ENCODE measurements at places on chromosomes 12 and 14.

GRCh38 chr12:57585156-57585555 lies 5.8 kb upstream of the PIP4K2C start:
- no peak for DNase-seq

- no peak for DNase-seq
These were observed 353 bp downstream of the BAG5 start for GRCh38 chr14:103562179-103562428.

GRCh38 chr12:6667559-6668210 lies 4.8 kb upstream of the ING4 start:
- no peak for DNase-seq

DNA sequence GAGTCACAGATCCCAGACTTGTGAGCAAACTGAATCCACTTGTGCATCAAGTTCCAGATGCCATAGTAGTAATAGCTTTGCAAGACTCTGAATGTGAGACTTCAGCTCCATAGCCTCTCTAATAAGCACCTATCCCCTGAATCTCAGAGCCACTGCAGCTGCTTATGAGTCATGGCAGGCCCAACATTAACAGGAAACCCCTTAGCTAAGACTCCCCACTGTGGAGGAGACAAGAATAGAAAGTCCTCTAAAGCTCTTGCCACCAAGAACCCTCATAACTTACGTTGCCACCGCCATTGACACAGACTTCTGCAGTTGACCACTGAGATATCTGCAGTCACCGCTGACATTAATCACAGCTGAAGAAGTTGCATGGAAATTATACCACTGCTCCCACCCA lies 62.9 kb upstream of the PDE3A start:
- DNase-seq = no peak

- DNase-seq = no peak
These were observed 91.3 kb downstream of the TSPAN9 start for GRCh38 chr12:3168223-3169221.

DNA sequence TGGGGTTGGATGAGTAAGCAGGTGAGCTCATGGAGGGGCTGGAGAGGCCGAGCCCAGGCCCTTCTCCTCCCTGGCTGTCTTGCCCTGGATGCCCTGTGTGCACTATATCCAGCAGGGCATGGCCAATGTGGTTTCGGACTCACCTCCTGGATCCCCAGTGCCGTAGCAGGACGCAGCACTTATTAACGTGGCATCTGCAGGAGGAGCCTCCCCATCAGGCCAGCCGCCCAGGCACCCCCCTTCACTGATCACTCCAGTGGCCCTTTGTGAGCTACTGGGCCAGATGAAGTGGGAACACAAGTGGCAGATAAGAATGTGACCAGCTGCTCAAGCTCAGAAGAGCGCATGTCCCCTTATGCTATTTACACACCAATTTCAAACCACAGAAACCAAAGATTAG lies 43.1 kb upstream of the DICER1 start:
- peak; percentile 100 for DNase-seq

DNA sequence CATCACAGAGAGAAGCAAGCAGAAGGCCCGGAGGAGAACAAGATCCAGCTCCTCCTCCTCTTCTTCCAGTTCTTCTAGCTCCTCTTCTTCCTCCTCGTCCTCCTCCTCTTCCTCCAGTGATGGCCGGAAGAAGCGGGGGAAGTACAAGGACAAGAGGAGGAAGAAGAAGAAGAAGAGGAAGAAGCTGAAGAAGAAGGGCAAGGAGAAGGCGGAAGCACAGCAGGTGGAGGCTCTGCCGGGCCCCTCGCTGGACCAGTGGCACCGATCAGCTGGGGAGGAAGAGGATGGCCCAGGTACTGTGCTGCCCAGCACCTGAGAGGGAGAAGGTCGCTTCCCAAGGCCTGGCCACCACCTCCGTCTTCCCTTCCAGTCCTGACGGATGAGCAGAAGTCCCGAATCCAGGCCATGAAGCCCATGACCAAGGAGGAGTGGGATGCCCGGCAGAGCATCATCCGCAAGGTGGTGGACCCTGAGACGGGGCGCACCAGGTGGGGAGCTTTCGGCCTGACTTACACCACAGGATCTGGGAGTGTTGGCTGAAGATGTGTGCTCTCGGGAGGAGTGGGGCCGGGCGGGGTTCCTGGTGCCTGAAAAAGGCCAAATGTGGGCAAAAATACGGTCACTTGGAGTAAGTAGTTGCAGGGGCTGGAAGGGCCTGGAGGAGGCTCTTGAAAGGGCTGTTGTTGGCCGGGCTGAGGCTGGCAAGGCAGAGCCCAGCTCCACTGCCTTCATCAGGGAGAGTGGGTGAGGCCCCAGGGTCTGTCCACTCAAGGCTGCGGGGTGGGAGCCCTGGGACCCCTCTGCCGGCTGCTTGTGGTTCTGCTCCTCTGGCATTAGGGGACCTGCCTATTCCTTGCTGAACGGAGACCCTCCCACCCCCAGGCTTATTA lies 1.4 kb downstream of the ARL6IP4 start:
- no peak for DNase-seq

GRCh38 chr12:26028953-26029735 lies 70.7 kb downstream of the RASSF8 start:
- no peak for DNase-seq

DNA sequence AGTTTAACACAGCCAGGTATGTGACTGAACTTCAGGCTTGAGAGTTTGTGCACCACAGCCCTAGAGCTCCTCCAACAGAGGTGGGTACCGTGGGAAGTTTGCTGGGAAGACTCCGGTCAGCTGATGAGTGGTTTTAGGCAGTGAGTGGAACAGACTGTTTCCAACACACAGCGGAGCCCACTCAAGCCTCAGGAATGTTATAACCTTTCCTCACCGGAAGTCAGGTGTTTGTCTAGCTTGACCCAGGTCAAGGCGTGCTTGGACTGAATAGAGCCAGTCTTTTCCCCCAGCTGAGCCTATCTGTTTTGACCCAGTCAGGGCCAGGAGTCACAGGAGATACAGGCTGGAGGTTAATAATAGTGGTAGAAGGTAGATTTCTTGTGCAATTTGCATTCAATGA lies 138.4 kb upstream of the PARP11 start:
- no peak for DNase-seq

GRCh38 chr12:25594376-25594775 lies 41.3 kb upstream of the LMNTD1 start:
- no peak for DNase-seq

DNA sequence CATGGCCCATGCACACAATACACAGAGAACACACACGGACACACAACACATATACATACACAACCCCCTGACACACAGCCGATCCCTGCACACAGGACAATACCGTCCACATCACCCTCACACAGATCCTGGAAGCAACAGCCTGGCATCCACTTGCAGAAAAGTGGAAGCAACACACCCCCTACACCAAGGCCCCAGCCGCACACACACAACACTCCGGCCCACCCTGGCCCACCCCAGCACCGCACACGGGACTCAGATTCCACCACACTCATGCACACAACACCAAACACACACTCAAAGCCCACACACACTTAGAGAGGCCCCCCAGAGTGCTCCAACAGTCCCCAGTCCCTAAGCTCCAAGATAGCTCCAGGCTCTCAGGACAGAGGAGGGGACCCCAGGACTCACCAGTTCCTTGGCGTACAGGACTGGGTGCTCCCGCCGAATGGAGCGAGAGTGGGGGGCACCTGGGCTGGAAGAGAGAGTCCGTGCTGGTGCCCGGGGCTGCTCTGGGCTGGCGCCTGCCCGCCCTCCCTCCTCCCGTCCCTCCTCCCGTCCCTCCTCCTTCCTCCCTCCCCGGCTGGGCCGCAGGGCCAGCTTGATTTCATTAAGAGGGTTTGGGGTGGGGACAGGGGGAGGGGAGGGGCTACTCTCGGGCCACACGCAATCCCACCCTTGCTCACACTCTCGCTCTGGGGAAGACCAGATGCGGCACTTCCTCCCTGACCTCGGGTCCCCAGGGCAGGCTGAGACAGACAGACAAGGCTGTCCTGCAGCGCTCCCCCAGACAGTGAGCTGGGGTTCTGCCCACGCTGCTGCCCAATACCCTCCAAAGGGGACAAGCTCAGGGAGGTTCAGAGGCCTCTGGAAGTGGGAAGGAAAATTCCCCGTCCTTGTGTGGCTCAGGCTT lies at the start of gene TMEM119:
TSS of gene TMEM119 (minus strand) at position 526 of the 913 bp plus-strand sequence. CDS start 5,701 bp downstream, outside the sequence.
- DNase-seq = no peak

- no peak for DNase-seq
These were observed 459.2 kb downstream of the RAD51B start for GRCh38 chr14:68278576-68279436.

GRCh38 chr12:69052613-69053408 lies 119.8 kb upstream of the CPM start:
- DNase-seq = no peak

DNA sequence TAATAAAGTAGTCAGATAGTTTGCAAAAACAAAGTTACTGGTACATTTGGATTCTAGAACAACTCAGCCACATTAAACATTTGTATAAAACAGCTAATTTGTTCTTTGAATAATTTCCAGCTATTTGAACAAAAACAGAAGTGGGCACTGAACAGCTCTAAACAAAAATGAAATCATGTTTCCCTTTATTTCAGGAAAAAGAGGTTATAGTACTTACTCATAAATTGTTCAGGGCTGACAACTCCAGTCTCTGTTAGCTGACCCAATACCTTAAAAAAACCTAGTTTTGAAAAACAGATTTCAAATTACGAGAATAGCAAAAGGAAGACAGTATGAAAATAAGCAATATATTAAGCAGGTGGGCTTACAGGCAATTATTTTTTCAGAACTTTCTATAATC lies 8.2 kb downstream of the GNPNAT1 start:
- no peak for DNase-seq

DNA sequence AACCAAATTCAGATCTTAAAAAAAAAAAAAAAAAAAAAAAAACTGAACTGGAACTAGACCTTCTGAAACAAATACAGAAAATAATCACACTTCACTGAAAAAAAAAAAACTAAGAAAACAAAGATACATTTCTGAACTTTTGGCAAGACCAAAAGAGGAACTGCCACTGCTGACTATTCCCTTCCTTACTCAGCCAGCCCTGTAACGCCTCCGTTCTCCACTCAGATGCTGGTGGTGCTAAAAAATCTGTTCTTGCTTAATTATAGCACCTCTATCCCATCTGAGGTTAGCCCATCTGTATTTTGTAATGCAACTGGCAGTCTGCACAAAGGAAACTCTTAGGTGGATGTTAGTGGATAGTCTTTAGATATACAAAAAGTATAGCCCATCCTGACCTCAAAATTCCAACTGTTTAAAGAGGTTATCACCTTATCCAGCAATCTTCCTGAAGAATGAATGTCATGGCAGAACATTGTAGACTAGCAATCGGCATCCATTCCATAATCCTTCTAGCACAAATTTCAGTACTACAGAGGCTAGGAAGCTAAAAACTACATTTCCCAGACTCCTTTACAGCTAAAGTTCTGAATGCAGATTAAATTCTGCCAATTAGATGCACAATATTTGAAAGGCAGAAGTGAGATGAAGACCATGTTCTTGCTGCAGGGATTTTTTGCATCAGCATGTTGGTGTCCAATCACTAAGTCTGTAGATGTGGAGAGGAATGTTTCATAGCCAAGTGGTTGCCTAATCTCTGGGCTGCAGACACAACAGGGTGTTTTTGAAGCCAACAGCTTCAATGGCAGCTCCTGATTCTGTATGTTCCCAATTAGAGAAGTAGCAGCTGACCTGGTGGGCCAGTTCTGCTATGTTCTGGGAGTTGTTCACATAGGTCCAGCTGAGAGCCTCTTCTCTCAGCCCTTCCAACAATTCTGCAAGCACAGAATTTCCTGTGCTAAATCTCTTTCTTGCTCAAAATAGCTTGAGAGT lies 5.7 kb downstream of the MAP3K9 start:
- no peak for DNase-seq

GRCh38 chr12:25518512-25518911 lies 34.6 kb downstream of the LMNTD1 start:
- no peak for DNase-seq

GRCh38 chr12:74981541-74981940 lies 228.1 kb downstream of the KCNC2 start:
- no peak for DNase-seq

- no peak for DNase-seq
These were observed 116.2 kb downstream of the DENND5B start for GRCh38 chr12:31474751-31475150.

GRCh38 chr12:119008691-119009221 lies 27.4 kb downstream of the SRRM4 start:
- DNase-seq = peak; percentile 96

GRCh38 chr14:51613416-51613815 lies 38.3 kb upstream of the FRMD6 start:
- no peak for DNase-seq

GRCh38 chr12:115451151-115451779 lies 767.3 kb upstream of the TBX3 start:
- no peak for DNase-seq

DNA sequence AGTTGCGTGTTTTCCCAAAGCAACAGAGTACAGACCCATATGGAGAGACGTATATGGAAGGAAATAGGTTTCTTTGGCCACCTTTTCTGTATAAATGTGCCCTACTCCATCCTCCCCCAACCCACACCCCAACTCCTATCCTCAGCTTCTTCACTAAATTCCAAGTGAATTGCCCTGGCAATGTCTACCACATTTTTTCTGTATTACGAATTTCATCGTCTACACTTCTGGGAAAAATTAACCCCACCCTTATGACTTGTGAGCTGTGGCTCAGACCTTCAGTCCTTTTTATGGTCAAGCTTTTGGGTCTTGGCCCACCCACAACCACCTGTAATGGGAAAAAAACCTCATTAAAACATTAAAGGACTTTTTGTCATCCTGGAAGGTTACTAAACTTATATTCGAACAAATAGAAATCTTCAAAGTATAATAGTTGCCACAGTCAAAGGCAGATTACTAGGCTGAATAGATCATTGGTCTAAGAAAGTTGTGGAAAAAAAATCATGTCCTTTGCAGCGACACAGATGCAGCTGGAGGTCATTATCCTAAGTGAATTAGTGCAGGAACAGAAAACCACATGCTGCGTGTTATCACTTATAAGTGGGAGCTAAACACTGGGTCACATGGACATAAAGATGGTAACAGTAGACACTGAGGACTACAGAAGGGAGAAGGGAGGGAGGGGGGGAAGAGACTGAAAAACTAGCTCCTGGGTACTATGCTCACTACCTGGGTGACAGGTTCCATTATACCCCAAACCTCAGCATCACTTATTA lies 15.7 kb upstream of the NFKBIA start:
- DNase-seq = peak; percentile 71

DNA sequence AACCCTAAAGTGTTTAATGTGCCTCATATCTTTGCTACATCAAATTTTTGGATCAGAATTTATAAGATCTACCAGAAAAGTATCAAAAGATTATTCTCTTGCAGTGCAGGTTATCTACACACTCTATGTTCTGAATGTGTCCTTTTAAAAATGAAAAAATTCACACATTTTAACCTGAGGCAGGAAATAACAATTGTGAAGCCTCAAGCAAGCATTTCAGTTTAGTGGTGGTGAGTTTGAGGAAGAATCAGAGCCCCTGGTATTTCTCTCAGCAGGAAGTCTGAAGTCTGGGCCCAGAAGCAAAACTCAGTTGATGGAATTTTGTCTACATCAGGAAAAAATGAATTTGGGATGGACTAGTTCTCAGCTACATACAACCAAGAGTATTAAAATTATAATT lies 137.0 kb upstream of the PZP start:
- DNase-seq = no peak

GRCh38 chr12:97642911-97643310 lies 180.3 kb downstream of the RMST start:
- DNase-seq = no peak

- DNase-seq = no peak
These were observed 101.6 kb downstream of the BBS10 start for GRCh38 chr12:76246611-76247010.

Measured in NCI-H524 treated with DMSO at 0.1 percent for 48 hours (cell line).